ENCODE measurements at places on chromosomes 1 and 21. TPM values are rescaled to one million over a fixed set of nuclear protein-coding genes. Genes with fewer than 3 reads are reported as not detected.

KISS1 gene
- total RNA-seq = 0.34 TPM

SLAMF9 gene
- total RNA-seq = not detected

GRCh38 chr1:218517459-218517858 is 172.3 kb downstream of the TGFB2 start:
- no peak for DNase-seq

DNA sequence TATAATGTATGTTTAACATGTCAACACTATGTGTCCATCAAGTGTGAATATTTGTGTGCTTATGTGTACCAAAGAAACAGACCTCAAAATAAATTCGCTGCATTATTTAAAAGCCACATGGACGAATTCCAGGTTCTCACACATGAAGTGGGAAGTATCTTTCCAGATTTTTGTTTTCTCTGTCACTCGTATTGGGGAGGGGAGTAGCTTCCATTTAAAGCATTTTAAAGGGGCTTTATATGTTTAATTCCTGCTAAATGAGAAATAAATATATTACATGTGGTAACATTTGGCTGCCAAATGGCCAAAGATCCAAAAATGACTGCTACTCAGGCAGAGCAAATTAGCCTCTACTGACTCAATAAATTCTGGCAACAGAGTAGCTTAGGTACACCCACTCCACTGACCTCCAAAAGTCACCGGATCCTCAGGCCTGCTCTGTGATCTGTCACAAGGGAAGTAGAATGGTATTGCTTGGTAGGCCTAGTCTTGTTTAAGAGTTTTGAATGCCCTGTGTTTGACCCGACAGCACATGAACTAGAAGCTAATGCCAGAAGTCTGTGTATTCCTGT is 178.1 kb downstream of the ZP4 start:
- DNase-seq = no peak

GRCh38 chr1:65467536-65467935 is 47.1 kb downstream of the LEPR start:
- DNase-seq = no peak
